ENCODE measurements at places on chromosomes 2 and 18. TPM values are rescaled to one million over a fixed set of nuclear protein-coding genes. Genes with fewer than 3 reads are reported as not detected.

The NYAP2 gene
- not detected for total RNA-seq

The RAB6D gene
- not detected for total RNA-seq

The SKA1 gene
- 2.0 TPM for total RNA-seq

The COL4A4 gene
- total RNA-seq: 0.14 TPM

The LAMA1 gene
- total RNA-seq: 12.5 TPM

The CHRNG gene
- total RNA-seq: not detected

The CPLX4 gene
- total RNA-seq: not detected

The KLHL29 gene
- 3.1 TPM for total RNA-seq

The ACTR2 gene
- total RNA-seq: 117 TPM

The EFEMP1 gene
- 658 TPM for total RNA-seq

The CD8A gene
- not detected for total RNA-seq

The ZNF512 gene
- total RNA-seq: 23.2 TPM

The SP140 gene
- 4.4 TPM for total RNA-seq

Measured in placental pericyte (primary cell).